ENCODE measurements at places on chromosomes 7 and 10.

GRCh38 chr7:79459381-79459780, 5.9 kb upstream of the MAGI2 start:
- DNase-seq, result no peak

DNA sequence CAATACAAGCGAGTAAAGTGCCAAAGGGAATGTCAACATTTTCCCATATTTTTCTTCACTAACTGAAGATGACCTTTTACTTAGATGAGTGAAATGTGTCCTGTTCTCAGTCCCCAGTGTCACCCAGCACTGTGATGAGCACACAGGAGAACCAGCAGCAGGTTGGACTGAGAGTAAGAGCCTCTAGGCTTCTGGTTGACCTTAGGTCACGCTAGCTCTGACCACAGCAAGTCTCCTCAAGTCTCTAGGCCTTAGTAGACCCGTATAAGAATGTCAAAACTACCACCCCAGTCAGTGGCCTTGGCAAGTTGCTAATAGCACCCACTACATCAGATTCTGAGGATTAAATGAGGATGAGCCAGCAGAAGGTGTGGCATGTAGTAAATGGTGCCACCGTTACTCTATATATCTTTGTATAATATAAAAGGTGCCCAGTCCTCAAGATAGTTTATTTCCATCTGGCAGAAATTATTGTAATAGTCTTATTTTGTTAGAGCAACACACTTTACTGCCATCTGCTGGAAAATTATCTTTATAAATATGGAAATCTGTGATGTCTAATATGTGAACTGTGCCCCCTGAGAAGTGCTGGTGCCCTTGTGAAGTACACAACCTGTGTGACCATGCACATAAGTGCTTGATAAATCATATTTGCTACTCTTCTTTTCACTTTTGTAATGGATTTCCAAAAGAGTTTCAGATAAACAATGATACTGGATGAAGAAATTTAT, 75.7 kb downstream of the SPAG6 start:
- no peak for DNase-seq

DNA sequence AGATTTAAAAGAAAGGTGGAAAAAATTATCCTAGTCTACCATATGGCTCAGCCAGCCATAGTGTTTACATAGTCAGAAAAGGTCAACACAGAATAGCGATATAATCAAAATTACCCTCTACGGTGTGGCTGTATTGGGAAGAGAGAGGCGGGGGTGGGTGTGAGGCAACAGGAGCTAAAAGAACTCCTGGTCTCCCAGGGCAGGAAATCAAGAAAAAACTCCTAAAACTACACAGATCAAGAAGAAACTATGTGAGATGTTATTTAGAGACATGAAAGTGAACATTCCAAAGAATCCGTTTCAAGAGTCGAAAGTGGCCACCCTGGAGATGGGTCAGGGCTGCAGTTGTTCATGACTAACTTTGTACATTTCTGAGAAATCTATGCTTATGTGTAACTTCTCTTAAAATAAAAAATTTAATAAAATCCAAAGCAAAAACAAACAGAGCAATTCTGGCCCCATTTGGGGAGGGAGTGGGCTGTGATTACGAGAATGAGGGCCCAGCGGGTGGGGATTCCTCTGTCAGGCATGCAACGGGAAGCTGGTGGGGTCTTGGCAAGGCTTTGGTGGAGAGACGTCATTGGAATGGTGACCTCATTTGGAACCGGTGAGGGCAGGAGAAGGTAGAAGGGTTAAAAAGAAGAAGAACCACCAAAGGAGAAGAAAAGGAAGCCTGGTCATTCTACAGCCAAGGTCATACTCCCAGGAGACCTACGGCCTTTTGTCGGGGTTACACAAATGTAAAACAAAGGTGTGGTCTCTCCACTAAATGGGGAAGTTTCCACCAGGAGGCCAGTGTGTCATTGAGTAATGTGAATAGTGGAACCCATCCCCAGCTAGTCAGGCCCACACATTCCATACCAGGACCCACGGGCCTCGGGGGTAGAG, 71.2 kb upstream of the DUSP5 start:
- DNase-seq, result no peak

DNA sequence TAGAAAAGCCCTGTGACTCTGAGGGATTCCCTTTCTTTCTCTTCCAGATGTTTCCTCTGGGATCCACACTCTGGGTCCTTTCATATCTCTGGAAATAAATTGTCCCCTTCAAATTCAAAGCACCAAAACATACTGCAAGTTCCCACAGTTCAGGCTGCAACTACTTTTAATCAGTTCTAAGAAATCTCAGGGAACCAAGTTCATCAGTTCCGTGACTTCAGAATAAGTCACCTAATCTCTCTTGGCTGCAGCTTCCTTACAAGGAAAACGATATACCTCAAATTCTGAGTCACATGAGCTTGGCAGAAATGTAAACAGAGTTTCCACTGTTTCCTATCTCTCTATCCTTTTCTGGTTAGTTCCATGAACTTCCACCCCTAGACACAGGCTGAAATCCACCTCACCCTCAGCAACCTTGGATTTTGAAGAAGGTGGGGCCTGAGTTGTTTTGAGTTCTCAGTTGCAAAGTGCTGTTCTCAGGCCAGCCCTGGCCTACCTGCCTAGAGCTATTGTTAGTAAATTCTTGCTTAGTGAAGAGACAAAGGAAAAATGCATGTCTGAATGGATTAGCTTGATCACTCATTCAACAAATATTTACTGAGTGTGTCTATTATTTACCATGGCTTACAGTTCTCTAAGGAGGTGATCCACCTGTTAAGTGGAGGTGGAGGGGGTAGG, 59.3 kb upstream of the IL6 start:
- no peak for DNase-seq

DNA sequence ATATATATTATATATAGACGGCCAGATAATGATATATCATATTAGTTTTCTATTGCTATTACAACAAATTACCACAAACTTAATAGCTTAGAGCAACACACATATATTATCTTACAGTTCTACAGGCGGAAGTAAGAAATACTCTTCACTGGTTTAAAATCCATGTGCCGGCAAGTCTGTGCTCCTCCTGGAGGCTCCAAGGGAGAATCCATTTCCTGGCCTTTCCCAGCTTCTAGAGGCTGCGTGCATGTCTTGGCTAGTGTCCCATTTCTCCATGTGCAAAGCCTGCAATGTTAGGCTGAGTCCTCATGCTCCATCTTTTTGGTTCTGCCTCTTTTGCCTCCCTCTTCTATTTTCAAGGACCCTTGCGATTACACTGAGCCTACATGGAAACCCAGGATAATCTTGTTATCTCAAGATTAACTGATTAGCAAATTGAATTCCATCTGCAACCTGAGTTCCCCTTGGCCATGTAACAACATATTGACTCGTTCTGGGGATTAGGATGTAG, 23.9 kb upstream of the PNLIPRP3 start:
- DNase-seq, result no peak
